ENCODE measurements at places on chromosomes 1 and 21.

DNA sequence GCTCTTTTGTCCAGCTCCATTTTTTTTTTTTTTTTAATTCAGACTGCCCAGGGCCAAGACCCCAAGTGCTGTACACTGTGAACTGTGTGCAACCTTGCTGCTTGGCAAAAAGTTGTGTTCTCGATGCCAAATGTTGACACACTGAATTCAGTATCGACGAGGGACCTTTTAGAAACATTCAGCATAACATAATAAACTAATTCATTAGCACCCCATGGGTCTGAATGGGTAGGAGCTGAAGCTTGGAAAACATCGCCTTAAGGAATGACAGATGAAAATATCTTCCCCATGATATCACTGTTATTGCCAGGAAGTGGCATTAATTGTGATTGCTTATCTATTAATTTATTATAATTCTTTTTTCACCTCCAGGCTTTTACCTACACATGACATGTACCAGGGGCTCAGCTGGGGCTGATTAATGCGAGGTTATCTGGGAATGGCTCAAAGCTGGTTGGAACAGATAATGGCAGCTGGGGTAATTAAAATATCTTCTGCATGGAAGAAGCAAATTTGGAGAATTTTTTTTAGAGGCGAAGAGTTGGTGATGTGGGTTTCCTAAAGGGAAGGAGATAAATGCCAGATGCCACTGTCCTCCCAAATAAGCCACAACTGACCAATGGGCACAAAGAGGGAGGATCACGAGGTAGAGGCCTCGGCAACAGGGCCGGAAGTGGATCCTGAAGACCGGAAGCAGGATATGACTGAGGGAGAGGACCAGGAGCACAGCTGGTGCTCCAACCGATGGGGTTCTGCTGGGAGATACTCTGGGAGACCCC lies 169.3 kb downstream of the GRIK3 start:
- no peak for DNase-seq

DNA sequence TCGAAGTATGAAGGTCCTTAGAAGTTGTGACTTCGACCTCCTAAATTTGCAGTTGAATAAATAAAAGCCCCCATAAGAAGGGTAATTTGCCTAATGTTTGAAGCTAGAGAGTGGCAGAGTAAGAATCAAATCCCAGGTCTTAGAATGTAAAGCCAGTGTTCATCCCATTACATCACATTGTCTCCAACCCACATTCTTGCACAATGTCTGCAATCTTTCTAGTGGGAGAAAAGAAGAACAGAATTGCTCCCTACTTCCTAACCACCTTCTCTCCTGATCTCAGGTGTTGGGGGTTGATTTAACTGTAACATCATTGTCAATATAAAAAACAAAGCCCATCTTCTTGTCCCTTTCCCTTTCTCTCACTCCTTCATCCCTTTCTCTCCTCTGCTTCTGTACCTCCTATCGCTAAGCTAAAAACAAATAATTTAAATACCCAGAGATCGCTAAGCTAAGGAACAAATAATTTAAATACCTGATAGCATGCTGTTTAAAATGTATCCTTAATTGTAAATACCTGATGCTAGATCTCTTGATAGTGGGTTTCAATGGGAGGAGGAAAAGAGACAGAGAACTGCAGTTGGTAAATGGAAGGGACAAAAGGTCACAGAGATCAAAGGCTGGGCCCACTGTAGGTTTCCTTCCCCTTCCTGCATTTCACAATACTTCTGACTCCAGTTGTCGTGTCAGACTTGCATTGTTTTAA lies 32.1 kb upstream of the CCDC190 start:
- DNase-seq, result no peak

GRCh38 chr1:153231363-153231762 lies 14.0 kb downstream of the PRR9 start:
- DNase-seq, result no peak

DNA sequence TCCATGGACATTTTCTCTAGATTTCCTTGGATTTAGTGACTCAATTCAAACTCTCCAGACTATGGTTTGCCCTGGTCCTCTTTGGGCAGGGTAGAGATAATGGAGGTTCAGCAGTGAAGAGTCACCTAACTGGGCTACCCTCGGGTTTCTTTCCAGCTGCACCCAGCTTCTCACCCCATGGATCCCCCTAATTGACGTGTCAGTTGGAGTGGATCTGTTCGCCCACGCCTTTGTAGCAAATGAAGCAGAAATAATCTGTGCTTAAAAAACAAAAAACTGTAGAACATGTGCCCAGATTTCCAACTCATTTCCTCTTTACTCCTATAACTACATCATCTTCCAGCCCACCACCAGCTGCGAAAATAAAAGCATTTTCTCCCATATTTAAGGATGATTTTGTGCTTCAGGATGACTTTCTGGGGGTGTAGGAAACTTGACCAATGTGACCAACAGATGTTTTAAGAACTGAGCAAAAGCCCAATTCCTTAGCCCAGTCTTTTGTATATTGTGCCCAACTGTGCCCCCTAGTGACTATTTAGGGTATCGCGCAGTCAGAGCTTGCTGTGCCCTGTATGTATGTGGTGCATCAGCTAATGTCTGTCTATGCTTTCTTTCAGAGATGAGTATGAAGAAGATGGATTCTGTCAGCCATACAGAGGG lies 66.5 kb upstream of the UBE2U start:
- peak; percentile 85 for DNase-seq

DNA sequence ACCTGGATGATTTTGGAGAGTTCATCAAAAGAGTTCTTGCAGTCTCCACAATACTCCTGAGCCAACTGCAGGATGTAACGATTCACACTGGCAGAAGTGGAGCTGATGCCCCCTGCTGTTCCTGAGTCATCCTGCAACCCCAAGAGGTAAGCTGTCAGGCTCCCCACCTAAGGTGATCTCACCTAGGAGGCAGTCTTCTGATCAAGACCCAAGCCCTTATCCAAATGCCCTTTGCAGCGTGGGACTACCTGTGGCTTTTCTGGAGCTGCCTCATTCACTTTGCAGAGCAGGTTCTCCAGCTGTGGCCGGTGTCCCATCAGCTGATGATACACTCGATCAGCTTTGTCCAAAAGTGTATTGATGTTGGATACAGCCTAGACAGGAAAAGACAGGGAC lies 96.4 kb downstream of the UBR4 start:
- no peak for DNase-seq

DNA sequence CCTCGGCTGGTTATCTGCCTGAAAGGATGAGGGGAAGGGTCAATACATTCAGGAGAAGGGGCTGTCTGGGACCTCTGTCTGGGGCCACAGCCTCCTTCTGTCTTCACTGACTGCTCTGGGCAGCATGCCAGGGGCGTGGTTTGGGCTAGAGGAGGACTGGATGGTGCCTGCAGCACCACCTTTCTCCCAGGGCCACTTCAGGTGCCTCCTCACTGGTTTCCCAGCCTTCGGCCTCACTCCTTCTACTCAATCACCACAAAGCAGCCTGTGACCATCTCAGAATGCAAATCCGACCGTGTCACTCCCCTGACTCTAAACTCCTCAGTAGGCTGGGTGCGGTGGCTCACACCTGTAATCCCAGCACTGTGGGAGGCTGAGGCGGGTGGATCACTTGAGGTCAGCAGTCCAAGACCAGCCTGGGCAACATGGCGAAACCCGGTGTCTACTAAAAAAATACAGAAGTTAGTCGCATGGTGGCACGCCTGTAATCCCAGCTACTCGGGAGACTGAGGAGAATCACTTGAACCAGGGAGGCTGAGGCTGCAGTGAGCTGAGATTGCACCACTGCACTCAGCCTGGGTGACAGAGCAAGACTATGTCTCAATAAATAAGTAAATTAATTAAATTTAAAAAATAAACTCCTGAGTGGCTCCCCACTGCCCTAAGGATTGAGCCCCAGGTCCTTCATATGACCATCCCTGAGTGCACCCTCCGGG lies 50.1 kb upstream of the ECE1 start:
- DNase-seq, result no peak

- DNase-seq, result no peak
Observed at GRCh38 chr21:31194510-31195293, 149.4 kb downstream of the TIAM1 start.

DNA sequence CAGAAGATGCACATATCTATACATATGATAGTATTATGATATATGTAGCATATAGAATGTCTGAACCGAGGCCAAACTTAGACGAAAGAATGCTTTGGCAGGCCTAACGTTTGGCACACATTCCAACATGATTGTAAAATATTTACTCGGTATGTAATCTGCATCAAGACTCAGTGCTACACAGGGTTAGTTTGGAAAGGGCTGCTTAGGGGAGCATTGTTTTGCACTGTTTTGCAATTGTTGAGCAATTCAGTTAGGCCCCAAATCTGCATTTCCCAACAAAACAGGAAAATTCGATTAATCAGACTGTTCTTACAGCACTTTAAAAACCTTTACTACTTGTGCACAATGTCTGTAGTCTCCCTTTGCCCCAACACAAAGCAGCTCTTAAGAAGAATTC lies 216.0 kb upstream of the NEGR1 start:
- DNase-seq, result no peak

- no peak for DNase-seq
Observed at GRCh38 chr1:223313415-223313754, 50.6 kb downstream of the SUSD4 start.
